ENCODE measurements at places on chromosomes 2 and 18.

- no peak for DNase-seq
These were observed 401.6 kb downstream of the EPHA4 start for GRCh38 chr2:221170548-221170947.

GRCh38 chr2:172525601-172526000 lies 30.3 kb upstream of the PDK1 start:
- DNase-seq = no peak

DNA sequence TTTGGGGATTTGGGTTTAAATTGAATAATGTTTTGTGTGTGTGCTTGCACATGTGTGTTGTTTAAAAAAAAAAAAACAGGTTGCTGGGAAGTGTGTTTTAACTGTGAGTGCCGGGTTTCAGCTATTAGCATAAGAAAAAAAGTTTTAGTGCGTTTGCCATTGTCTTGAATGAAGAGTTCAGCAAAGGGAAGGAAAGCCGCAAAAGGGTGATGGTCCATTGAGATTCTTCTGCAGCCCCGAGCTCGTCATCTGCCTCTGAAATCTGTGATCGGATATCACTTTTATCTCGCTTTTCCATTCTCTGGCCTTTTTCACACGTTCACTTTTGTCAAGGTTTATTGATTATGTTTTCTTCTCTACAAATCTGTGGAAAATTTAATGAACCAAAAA lies 4.7 kb downstream of the GLI2 start:
- no peak for DNase-seq

GRCh38 chr18:67200665-67201064 lies 315.9 kb downstream of the DSEL start:
- no peak for DNase-seq

- peak; percentile 39 for DNase-seq
These were observed at the start of gene CTNNA2 for GRCh38 chr2:79512442-79513401. CTNNA2 (plus strand) TSS chr2:79513051.

DNA sequence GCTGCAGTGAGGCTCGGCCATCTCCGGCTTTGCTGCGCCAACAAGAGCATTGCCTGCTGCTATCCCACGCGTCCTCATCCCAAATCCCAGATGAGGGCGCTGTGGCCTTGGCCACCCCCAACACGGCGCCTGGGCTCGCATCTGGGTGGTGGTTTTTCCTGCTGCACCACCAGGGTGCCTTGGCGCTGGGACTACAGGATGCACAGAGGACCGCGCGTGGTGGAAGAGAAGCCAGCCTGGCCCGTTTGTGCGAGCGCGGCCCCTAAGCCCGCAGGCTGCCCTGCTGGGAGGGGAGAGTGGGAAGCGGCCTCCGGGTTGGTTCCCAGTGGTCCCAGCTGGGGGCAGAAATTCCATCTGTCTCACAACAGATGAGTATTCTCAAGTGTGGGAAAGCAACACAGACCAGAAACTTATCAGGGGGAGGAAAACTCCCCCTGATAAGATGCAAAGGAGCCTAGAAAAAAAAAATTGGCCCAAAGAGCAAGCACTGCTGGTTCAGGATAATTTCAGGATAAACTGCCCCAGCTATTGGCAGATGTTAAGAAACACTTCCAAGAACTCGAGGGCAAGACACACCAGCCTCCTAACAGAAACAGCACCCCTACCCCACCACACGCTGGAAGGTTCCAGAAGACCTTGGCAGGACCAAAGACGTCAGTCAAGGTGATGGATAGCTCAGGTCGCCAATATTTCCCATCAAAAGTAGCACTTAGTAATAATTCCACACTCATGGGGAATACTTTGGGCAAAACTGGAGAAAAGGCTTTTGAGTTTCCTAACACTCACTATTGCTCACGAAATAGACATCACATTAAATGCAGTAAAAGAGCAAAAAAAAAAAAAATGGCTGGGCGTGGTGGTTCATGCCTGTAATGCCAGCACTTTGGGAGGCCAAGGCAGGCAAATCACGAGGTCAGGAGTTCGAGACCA lies 152.1 kb downstream of the PXDN start:
- DNase-seq = no peak

DNA sequence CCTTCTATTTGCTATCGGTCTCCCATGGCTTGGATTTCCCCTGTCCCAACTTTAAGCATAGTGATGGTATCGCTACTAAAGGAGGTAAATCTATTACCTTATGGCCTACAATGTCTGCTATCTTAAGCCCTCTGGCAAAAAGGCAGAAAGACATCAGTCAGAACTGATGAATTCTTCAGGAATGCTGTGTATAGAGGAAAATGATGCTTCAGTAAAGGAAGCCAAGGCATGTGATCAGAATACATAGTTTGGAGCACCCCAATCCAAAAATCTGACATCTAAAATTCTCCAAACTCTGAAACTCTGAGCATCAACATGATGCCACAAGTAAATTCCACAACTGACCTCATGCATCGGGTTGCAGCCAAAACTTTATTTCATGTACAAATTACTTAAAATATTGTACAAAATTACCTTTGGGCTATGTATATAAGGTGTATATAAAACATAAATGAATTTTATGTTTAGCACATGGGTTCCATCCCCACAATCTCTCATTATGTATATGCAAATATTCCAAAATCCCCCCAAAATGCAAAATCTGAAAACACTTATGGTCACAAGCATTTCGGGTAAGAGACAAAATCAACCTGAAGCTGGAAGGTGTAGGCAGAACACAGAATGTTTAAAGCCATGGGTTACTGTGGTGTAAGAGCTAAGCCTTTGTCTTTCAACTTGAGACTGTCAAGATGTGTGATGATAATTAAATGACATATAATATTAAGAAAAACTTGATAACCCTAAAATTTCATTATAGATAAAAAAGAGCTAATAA lies 66.2 kb downstream of the CUL3 start:
- DNase-seq = no peak

DNA sequence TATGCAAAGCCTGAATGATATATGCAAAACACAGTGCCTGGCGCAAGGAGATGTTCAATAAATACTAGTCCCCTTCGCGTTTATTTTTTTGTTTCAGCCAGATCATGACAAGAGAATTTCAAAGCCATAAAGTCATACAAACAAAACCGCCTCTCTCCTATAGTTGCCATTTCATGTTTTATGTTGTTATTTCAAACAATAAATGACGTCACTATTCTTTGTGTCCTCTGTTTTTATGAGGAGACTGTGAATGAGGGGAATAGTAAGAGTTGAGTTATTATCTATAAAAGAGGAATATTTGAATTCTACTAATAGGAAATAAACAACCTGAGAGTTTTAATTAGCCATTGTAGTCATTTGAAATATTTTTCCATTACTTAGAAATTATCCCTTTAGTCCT lies 464.5 kb downstream of the THSD7B start:
- no peak for DNase-seq

GRCh38 chr2:181955010-181955409 lies 30.6 kb upstream of the PPP1R1C start:
- DNase-seq = no peak

- DNase-seq = no peak
These were observed 71.9 kb downstream of the DYNAP start for GRCh38 chr18:54662986-54663385.

Data from GM06990 (cell line).